ENCODE measurements at places on chromosomes 16 and 17.

DNA sequence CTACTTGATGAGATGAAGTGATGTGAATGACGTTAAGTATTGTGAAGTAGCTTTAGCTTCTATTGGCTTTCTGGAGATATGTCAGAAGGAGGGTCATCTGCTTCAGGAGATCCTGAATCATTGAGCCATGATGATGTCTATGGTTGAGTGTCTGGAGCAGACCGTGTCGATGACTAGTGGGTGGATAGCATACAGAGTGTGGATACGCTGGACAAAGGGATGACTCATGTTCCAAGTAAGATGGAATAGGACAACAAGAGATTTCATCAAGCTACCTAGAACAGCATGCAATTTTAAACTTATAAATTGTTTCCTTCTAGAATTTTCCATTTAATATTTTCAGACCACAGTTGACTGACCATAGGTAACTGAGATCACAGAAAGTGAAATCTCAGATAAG is 116.1 kb upstream of the RBBP6 start:
- no peak for DNase-seq

GRCh38 chr17:47742319-47743181 is 9.5 kb downstream of the TBX21 start:
- no peak for DNase-seq

DNA sequence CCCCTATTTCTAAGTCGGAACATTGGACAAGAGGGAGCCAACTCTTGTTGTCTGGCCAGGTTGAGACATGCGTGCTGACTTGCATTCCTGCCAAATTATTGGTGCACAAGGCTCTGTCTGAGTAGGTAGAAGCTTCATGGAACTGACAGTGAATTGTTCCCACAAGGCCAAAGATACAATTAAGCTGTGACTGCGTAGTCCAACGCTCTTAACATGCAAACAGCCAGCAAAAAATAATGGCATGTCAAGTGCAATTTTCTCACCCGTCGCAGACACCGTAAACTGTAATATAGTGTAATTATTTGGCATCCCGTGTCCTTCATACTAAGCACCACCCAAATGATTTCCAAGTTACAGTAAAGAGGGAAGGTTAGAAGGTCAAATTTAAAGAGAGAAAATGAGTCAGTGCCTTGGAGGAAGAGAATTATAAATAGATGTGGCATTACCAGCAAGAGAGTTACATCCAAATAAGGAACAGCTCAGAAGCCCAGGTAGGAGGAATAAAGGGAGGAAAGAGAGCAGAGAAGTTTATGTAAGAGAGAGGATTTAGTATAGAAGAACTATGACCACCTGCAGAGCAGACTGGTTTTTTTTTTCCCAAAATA is 21.8 kb downstream of the CDH8 start:
- no peak for DNase-seq

DNA sequence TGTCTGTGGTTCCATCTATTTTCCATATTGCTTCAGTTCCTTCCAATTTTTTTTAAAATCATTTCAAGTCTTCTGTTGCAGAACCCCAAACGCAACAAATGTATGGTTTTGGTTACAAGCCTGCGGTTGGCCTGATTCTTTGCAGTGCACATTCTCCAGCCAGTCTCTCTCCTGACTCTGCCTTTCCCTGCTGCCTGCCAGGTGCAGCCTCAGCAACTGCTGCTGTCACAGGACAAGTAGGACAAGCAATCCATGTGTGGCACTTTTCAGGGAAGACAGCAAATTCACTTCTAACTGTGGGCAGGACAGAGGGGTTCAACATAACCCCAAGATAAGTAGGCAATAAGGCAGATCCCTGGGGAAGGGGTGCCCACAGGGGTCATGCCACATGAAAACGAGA is 24.2 kb downstream of the EMP2 start:
- no peak for DNase-seq

- DNase-seq, result no peak
Observed at GRCh38 chr17:83037874-83038165, 41.6 kb upstream of the METRNL start.

DNA sequence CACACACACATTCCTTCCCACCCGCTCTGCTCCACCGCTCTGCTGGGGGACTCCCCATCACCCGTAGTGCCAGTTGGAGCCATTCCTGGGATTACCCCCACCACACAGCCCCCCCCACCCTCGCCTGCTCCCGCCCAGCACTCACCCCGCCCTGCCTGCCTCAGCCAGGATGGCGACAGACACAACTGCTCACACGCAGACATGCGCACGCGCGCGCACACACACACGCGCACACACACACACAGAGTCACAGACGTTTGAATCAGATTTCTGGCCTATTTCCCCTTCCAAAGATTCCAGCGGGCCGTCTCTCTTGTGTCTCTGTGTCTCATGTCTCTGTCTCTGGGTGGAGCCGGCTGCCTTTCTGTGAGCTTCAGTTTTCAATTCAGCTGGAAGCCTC is 4.4 kb downstream of the CACNA1G start:
- no peak for DNase-seq

DNA sequence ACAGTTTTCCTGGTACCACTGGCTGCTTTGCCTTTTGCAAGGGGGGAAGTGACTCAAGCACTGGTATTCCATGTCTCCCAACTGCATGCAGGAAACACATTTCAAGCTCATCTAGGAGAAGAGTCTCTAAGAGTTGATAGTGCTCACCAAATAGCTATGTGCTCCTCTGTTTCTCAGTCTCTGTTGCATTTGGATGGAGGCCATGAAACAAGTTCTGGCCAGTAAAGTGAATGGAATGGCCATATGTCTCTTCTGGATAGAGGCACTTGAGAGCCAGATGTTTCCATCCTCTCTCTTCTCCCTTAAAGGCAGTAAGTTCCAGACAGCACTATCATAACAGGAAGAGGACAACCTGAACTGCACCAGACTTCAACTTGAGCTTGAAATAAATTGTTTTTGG is 60.6 kb downstream of the C16orf82 start:
- no peak for DNase-seq

DNA sequence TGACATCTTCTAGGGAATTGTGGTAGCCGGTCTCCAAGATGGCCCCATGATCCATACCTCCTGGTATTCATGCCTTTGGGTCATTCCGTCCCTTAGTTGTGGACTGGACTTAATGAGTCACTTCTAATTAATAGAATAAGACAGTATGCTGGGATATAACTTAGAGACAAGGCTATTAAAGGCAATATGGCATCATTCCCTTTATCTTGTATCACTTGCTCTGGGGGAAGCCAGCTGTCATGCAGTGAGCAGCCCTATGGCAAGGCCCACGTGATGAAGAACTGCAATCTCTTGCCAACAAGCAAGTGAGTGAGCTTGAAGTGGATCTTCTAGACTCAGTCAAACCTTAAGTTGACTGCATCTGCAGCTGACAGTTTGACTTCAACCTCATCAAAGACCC is 97.8 kb upstream of the MED13 start:
- no peak for DNase-seq

- DNase-seq, result no peak
Observed at GRCh38 chr17:2283302-2283701, 20.3 kb downstream of the SMG6 start.

GRCh38 chr16:10138881-10139280 is 43.3 kb downstream of the GRIN2A start:
- no peak for DNase-seq

DNA sequence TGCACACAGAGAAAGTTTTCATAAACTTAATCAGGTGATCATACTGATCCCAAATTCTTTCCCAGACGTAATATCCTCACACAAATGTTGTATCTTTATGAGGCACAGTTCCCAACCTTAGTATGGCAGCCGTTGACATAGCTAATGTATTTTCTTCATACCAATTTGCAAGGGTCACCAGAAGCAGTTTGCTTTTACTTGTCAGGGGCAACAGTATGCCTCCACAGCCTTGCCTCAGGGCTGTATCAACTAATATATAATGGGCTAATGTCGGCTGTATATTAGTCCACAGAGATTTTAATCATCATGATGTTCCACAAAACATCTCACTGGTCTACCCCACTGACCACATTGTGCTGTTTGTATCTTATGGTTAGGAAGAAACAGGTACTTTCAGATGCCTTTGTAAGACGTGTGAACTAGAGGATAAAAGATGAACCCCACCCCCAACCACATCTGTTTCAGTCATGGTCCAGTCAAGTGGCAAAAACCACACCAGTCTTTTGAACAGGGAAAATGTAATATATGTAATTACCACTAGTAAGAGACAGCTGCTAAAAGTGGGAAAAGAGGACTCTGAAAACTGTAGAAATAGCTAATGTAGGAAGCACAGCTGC is 55.2 kb downstream of the GAN start:
- no peak for DNase-seq

GRCh38 chr17:46841561-46842379 is 9.6 kb upstream of the WNT9B start:
- no peak for DNase-seq

DNA sequence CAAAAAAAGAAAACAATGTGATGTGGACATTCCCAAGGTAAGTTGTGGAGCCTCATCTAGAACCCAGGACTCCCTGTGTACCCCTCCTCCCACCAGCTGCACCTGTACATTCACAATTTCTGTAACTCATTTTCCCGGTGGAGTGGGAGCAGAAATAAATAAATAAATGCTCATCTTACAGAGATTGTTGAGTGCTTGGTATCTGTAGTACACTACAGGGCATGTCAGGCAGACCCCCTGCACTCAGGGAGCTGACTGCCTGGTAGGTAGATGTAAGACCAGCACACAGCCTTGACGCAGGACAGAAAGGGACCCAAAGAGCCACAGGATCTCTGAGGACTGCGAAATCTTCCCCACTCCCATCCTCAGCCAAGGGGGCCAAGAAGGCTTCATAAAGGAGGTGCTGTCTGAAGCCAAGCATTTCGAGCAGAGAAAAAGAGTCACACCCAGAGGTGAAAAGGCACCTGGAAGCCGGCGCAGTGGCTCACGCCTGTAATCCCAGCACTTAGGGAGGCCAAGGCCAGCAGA is 6.5 kb downstream of the EIF1 start:
- no peak for DNase-seq

DNA sequence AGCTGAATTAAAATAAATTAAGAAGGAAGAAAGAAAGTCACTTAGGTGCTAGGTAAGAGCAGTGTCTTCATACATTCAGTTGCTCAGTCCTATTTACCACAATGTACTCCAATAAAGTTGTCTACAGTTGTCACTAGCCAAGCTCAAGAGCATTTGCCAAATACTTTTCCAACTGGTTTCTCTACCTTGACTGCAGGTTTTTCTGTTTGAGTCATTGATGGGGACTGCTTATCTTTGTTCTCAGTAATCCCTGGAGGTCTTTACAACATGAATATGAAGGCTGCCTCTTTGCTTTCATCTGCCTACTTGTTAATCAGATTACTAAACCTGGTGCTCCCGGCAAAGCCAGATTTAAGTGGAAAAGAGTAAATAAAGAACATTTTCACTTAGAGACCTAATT is 64.6 kb upstream of the CLEC18B start:
- DNase-seq, result no peak

DNA sequence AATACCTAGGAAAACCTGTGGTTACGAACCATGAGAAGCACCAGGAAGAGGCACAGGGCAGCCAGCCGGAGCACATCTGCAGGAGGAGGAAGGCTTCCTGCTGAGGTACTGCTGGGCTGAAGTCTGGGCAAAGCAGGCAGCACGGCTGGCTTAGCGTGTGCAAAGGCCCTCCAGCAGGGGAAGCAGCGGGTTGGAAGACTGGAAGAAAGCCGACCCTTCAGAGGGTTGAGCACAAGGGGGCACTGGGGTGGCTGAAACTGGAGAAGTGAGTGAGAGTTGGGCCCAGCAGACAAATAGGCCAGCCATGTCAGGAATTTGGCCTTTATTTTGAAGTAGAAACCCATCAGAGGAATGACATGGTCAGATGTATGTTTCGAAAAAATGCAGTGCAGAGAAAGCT is 12.1 kb upstream of the HSD3B7 start:
- DNase-seq, result no peak

DNA sequence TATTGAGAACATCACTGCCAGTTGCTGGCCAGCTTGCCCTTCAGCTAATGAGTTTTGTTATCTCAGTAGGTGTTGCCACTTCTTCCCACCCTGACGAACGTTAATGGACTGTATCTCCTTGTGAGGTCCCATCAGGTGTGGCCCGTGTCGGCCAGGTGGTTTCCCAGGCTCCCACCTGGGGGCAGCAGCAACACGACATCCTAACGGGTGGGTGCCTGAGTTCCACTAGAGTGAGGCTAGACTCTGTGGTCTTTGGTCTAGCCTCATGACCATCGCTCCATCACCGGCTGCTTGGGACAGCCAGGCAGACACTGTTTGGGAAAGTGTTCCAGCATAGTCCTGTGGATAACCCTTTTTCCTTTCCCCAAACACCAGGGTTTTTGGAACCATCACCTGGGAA is 45.6 kb upstream of the LCMT1 start:
- DNase-seq, result no peak

DNA sequence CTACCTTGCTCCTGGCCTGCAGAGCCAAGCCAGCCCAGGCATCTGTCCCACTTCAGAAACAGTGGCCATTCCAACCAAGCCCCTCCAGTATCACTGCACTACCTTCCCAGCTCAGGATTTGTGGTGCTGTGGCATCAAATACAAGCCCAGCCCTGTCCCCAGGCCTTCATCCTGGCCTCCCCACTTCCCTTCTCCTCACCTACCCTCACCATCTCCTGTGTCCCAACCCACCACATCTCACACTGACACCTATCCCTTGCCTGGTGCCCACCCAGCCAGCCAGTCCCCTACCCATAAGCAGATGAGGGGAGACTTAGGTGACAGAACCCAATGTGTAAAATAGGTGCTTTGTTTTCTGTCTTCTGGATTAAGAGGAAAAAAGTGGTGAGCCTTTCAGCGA is 66.0 kb upstream of the CDH5 start:
- no peak for DNase-seq

DNA sequence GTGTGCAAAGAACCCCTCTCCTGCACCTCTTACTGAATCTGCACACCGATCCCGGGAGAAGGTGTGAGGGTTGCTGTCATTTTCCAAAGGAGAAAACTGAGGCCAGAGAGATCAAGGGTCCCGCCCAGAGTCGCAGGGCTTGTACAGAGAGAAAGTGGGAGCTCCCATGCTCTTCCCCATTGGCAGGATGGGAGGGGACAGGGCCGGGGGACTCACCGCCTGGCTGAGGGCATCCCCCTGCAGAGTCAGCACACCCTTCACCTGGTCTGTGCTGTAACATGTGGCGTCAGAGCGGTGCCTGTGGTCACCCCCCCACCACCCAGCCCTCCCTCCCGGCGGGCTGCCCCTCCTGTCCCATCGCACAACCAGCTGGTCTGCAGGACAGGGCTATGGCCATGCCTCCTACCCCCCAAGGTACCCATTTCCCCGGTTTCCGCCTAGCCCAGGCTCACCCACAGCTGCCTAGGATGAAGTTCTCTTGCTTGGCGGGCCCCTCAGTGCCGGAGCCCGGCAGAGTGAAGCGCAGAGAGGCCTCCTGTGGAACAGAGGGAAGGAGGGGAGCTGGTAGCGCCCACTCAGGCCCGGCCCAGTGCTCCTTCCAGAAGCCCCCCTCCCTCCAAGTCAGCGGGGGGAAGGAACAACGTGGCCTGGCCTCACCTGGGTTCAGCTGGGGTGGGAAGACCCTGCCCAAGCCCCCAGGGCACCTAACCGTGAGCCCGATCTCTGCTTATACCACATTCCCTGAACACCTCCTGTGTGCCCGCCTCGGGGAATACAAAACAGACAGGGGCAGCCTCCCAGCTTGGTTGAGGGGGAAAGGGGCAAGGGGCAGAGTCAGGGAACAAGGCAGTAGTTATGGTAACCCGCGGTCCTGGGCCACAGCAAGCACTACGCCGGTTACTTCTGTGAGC is 1.1 kb downstream of the ROGDI start:
- no peak for DNase-seq

- DNase-seq, result no peak
Observed at GRCh38 chr17:44356241-44356640, 7.4 kb downstream of the FAM171A2 start.
